ENCODE measurements at places on chromosomes 5 and 9.

GRCh38 chr5:92861531-92862285 lies 719.3 kb downstream of the NR2F1-AS1 start:
- DNase-seq, result no peak

DNA sequence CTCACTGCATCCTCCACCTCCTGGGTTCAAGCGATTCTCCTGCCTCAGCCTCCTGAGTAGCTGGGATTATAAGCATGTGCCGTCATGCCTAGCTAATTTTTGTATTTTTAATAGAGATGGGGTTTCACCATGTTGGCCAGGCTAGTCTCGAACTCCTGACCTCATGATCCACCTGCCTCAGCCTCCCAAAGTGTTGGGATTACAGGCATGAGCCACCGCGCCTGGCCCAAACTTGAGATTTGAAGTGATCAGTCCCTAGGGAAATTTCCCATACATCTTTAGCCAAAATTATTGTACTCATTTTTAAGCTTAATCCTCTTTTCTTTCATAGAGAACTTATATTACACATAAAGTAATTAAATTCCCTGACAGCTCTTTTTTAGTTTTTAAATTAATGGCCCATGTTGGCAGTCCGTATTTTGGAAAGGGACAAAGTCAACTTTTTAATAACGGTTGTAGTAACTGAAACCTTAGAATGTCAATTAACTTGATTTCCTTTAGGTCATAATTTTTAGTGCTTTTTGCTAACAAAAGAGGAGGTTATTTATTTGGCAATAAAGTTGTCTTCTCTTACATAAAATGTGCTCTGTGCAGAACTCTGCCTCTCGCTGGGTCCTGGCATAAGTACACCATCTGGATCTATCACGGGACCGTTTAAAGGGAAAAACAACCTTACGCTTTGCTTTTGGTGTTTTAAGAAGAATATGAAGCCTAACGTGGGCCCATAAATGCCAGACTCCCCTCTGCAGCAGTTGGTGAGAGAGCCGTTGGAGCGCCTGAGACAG lies 142.3 kb upstream of the OTULINL start:
- DNase-seq, result no peak

DNA sequence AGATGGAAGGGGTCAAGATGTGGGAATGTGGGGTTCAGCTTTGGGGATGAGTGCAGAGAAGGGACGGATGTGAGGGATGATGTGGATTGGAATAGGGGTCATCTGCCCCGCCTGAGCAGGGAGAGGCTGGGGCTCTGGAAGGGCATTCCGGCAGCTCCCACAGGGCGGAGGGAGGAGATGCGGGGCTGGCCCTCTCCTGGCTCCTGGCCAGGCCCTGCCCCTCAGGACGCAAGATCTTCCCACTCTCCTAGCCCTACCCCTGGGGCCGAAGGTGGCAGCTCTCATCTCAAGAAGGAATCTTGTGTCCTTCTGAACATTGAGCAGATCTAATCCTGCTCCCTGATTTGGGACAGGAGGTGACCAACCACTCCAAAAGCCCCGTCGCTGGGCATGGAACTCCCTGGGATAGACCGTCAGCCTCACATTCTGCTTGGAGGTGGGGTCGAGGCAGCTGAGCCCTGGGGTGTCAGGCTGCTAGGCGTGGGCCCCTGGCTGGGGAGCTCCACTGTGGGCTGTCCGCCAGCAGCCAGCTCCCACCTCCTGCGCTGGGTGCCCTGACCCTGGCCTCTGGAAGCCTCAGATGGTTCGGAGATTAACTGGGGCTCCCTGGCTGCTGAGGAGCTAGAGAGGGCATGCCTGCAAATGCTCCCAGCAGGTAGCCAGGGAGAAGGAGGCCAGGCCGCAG lies 125.2 kb downstream of the ZNF354C start:
- no peak for DNase-seq

- DNase-seq, result peak; percentile 78
Measured at GRCh38 chr5:78964889-78965288, 20.2 kb downstream of the ARSB start.

DNA sequence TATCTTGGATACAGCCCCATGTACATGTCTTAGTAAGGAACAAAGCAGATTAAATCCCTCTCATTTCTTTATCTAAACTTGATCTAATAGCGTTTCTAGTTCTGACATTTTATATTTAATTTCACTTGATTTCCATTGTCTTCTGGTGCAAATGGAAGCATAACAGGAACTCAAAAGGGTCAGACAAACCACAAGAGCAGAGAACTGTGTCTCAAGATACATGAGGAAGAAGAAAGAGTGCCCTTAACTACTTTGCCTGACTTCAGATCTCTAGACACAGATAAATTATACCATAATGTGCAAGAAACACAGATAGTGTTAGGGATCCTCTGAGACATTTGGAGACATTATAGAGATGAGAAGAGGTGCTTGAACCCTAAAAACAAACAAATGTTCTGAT lies 20.7 kb upstream of the STX17 start:
- DNase-seq, result no peak

- DNase-seq, result no peak
Measured at GRCh38 chr9:76655971-76656370, 108.3 kb upstream of the PCA3 start.

DNA sequence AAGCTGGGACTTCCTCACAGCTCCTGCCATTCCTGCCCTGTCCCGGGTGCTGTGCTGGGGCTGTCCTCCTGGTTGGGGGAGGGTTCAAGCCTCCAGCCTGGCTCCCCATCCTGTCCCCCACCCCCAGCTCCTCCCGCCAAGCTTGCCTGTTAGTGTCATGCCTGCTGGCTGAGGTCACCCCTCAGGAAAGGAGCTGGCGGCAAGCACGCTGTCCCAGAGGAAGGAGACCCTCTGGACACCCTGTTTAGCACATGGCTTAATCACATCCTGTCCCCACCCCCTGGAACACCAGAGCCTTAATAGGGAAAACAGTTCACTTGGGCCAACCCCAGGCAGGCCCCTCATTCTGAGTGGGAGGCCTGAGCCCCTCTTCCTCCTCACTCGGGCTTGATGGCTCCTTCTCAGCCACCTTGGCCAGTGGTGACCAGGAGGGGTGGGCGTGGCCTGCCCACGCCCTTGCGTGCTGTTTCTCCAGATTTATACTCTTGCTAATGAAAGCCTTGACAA lies 9.2 kb upstream of the PHYHD1 start:
- no peak for DNase-seq

GRCh38 chr5:39986614-39987013 lies 561.8 kb upstream of the DAB2 start:
- DNase-seq, result no peak

- no peak for DNase-seq
Measured at GRCh38 chr5:67416986-67417385, 220.4 kb upstream of the CD180 start.

- DNase-seq, result no peak
Measured at GRCh38 chr9:123928533-123929176, 1.3 kb downstream of the DENND1A start.

DNA sequence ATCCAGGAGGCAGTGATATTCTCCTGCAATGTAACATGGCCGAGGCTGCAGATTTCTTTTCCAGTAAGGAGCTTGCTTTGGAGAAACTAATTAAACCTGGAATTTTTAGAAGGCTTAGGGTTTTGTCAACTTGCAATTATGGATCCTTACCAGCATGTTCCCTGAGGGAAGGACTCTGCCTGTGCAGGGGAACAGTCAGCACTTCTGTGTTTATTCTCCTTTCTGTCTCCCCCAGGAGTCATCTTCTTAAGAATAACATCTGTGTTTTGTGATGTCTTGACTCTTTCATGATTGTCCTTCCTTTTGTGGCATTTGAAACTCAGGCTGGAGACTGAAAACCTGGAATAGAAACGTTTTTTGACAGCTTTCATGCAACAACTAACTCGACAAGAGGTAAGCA lies 80.5 kb upstream of the TNFSF8 start:
- no peak for DNase-seq

- DNase-seq, result peak; percentile 34
Measured at GRCh38 chr5:103232393-103232999, 26.1 kb upstream of the MACIR start.

- DNase-seq, result no peak
Measured at GRCh38 chr9:131731644-131732043, 8.2 kb downstream of the RAPGEF1 start.

- peak; percentile 25 for DNase-seq
Measured at GRCh38 chr5:145825751-145826180, 9.4 kb downstream of the PRELID2 start.

- DNase-seq, result no peak
Measured at GRCh38 chr5:94463739-94464138, 154.7 kb downstream of the KIAA0825 start.

DNA sequence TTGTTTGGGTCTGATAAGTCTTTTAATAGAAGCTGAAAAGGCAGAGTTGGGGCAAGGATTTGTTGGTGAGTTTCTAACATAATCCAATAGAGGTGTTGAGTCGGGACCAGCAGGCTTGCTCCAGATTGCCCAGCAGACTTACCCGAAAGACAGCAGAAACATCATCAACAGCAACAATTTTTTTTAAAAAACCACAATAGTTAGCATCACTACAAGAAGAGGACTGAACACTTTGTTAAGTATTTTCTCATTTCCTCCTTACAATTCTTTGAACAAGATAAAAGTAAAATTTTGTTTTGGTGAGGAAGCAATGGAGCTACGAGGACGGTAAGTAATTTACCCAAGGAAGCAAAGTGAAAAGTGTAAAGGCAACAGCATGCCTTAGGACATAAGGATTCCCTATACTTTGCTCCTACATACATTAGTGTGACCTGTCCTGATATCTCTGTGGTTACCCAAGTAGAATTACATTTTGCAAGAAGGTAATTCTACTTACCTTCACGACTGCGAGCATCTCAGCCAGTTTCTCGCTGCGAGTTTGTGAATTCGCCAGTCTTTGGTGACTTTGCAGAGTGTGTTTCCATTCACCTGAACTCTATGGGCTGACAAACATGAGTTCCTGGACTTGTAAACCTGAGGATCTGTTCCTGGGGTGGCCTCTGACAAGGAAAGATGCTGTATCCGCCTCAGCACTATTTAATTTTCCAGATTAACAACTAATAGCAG lies 13.2 kb downstream of the ITK start:
- no peak for DNase-seq

DNA sequence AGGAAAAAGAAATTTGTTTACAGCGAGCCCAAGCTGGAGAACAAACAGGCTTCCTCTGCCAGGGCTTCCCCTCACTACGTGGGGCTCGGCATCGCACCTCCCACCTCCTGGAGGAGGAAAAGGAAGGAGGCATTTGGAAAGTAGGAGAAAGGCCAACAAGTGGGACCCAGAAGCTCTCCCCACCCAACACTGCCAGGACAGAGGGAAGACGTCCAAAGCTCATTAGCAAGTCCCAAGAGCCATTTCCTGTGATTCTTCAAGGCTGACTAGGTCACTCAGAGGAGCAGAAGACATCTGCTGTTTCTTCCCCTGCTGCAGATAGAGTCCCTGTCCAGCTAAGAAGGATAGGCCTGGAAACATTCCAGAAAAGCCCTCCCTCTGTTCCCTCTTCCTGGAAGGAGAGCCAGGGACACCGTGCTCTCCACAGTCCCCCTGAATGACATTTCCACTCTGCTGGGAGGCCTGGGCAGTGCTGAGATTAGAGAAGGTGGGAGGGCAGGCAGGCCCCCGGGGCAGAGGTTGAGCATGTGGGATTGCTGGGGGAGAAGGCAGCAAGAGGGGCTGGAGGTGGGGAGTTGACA lies 57.0 kb upstream of the NEURL1B start:
- no peak for DNase-seq

- no peak for DNase-seq
Measured at GRCh38 chr5:42611437-42611836, 145.2 kb upstream of the CCDC152 start.

- DNase-seq, result no peak
Measured at GRCh38 chr9:8725635-8726034, 926.1 kb upstream of the DMAC1 start.
